ENCODE measurements at places on chromosomes 2 and 18. TPM values are rescaled to one million over a fixed set of nuclear protein-coding genes. Genes with fewer than 3 reads are reported as not detected.

DNA sequence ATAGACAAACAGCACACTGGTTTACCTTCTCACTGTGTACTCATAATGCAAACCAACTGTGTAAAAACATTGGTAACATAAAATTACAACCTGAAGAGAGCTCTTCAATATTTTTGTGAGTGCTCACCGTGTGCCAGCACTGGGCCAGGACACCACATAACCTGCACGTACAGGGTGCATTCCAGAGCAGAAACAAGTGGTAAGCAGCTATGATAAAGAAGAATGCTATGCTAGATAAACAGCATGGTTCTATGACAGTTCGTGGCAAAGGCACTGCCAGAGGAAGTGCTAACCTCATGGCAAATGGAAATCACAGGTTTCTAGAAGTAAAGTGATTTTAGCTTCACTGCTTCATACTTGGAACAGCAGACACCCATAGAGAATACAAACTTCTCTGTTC lies 343.5 kb downstream of the MTX2 start:
- no peak for DNase-seq
- peaks cover 2% of the 10 kb centered on the region for H3K27me3 ChIP-seq
- H3K27ac ChIP-seq = no peak overlapping the region
- no peaks in the 10 kb centered on the region for H3K4me1 ChIP-seq

GRCh38 chr2:223366566-223366965 lies 235.6 kb downstream of the SCG2 start:
- DNase-seq = no peak
- H3K4me1 ChIP-seq = no peaks in the 10 kb centered on the region
- H3K27me3 ChIP-seq = no peaks in the 10 kb centered on the region

GRCh38 chr2:85734942-85735608 lies 18.7 kb upstream of the ATOH8 start:
- H3K27ac ChIP-seq = no peak overlapping the region
- H3K4me3 ChIP-seq = no peak overlapping the region
- no peaks in the 10 kb centered on the region for H3K4me1 ChIP-seq
- H3K27me3 ChIP-seq = peaks cover 22% of the 10 kb centered on the region

- H3K27ac ChIP-seq = no peak overlapping the region
- DNase-seq = no peak
- H3K4me3 ChIP-seq = no peak overlapping the region
These were observed 69.0 kb downstream of the RBM43 start for GRCh38 chr2:151192681-151193080.

DNA sequence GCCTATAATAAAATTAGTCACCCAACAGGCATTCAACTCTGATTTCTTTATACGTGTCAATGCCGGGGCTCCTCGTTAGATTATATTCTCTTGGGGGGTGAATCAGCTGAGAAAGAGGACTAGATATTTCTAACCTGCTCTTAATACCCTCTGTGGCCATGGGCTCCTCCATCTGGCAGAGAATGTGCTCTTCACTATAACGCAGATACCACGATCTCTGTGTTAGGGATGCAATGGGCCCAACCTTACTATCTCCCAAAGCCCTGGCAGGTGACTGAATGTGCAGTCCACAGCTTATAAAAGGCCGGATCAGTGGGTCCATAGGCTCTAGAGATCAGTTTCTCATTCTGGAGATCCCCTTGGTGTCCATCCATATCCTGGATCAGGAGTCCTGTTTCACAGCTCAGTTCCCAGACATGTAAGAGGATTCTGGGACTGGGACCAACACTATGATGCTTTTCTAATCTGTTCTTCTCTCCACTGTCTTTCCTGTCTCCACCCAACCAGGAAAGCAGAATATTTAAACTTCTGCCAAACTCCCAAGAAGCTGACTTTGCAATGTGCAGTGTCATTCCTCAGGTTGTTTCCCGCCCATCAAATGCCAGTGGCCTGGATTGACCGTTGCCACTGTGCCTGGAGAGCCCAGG lies 71.4 kb upstream of the CELF4 start:
- DNase-seq = no peak
- no peaks in the 10 kb centered on the region for H3K36me3 ChIP-seq
- no peak overlapping the region for H3K27ac ChIP-seq

DNA sequence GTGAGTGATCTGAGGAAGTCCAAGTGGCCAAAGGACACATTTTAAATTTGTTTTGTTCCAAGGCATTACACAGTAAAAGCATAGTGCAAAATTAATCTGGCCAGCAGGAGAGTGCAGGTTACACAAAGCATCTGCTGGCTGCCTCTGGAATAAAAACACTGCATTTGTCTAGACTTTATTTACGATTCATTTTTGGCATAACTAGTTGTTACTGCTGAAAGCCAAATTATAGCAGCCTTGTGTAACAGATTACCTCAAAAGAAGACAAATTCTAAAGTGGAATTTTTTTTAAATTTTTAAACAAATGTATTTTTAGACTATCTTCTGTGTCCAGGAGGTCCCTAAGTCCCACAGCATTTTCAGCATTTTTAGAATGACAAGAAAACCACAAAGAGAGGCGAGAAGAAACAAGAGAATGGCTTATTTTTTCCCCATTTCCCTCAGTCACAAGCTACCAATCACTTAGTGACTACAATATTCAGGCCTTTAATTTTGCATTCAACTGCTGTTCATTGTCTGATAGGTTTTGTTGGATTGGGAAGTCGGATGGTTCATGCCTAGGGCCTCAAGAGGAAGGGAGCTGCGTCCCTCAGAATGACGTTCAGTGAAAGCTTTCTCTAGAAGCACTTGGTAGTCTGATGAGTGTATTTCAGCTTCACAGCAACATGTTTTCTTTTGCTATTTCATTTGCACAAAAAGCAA lies 46.0 kb downstream of the TMEFF2 start:
- H3K4me3 ChIP-seq = no peak overlapping the region
- no peak overlapping the region for H3K27ac ChIP-seq
- no peak for DNase-seq
- H3K27me3 ChIP-seq = no peaks in the 10 kb centered on the region
- no peaks in the 10 kb centered on the region for H3K36me3 ChIP-seq
- H3K4me1 ChIP-seq = no peaks in the 10 kb centered on the region

GRCh38 chr2:184767059-184767458 lies 168.7 kb downstream of the ZNF804A start:
- H3K4me1 ChIP-seq = no peaks in the 10 kb centered on the region
- no peak overlapping the region for H3K4me3 ChIP-seq
- H3K27me3 ChIP-seq = no peaks in the 10 kb centered on the region
- H3K27ac ChIP-seq = no peak overlapping the region

GRCh38 chr2:53438100-53438499 lies 329.5 kb upstream of the CHAC2 start:
- H3K27ac ChIP-seq = no peak overlapping the region
- DNase-seq = no peak
- no peak overlapping the region for H3K4me3 ChIP-seq
- H3K27me3 ChIP-seq = no peaks in the 10 kb centered on the region
- no peaks in the 10 kb centered on the region for H3K4me1 ChIP-seq

- H3K27me3 ChIP-seq = no peaks in the 10 kb centered on the region
- no peaks in the 10 kb centered on the region for H3K36me3 ChIP-seq
- H3K27ac ChIP-seq = no peak overlapping the region
- no peak overlapping the region for H3K4me3 ChIP-seq
- no peaks in the 10 kb centered on the region for H3K4me1 ChIP-seq
These were observed 4.4 kb downstream of the TEX44 start for GRCh38 chr2:231597014-231597611.

GRCh38 chr18:34771958-34772357 lies 61.9 kb downstream of the DTNA start:
- H3K4me3 ChIP-seq = no peak overlapping the region
- DNase-seq = no peak
- H3K27ac ChIP-seq = no peak overlapping the region

DNA sequence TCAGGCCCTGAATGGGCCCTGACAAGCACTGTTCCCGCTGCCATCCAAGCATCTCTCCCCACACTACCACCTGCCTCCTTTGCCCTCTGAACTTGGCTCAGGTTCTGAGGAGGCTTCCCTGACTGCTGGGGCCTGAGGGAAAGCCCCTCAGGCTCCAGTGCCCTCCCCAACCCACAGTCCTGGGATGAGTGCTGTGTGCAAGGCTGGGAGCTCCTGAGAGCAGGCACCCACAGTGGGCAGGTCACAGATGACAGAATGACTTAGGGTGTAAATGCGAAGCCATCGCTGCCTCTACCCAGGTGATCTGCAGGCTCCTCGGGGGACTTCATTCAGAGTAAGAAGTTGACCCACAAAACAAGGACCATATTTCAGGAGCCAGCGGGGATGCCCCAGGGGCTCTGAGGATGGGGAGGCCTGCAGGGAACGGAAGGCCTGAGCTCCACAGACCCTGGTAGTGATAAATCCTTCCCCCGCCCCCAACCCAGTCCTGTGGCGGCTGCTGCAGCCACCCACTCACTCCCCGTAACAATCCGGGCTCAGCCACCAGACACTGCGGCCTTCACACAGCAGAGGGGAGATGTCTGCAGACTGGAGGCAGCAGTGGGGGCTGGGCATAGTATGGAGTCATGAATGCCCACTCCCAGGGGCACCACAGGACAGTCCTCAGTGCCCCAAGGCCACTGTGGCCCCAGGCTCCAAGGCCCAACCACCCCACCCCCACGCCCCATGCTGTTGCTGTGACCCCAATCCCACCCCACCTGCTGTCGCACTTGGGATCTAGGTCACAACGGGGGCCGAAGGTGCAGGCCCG lies 8.9 kb downstream of the BIN1 start:
- no peak overlapping the region for H3K27ac ChIP-seq
- peaks cover 83% of the 10 kb centered on the region for H3K4me1 ChIP-seq
- H3K36me3 ChIP-seq = no peaks in the 10 kb centered on the region
- no peaks in the 10 kb centered on the region for H3K27me3 ChIP-seq
- DNase-seq = no peak
- H3K4me3 ChIP-seq = no peak overlapping the region

DNA sequence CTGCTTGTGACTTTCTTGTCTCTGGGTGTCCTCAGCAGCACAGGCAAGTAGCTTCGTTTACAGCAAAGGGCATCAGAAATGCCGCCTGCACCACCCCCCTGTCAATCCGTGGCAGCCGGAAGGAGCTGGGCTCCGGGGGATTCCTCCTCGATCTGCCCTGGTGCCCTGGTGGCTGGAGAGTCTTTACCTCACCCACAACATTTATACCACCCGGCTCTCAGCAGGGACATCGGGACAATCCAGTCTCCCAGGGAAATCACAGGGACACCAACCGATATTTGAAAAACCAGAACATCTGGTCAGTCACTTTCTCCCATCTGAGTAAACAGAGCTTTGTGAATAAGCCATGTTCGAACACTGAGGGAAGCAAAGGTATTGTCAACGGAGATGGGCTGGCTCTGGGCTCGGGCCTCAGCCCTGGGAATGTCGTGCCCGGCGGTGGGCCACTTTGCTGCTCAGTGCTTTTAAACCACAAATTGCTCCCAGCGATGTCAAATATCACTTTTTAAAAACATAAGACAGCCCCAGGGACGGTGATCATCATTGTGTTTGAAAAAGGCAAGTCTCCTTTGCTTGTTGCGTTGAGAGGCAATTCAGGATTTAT lies 210.0 kb upstream of the SALL3 start:
- no peak for DNase-seq
- no peak overlapping the region for H3K4me3 ChIP-seq
- H3K27ac ChIP-seq = no peak overlapping the region
- no peaks in the 10 kb centered on the region for H3K27me3 ChIP-seq

GRCh38 chr2:182509216-182509615 lies 82.4 kb upstream of the PDE1A start:
- no peak overlapping the region for H3K27ac ChIP-seq
- H3K36me3 ChIP-seq = no peaks in the 10 kb centered on the region
- no peak overlapping the region for H3K4me3 ChIP-seq
- H3K27me3 ChIP-seq = no peaks in the 10 kb centered on the region
- H3K4me1 ChIP-seq = no peaks in the 10 kb centered on the region

DNA sequence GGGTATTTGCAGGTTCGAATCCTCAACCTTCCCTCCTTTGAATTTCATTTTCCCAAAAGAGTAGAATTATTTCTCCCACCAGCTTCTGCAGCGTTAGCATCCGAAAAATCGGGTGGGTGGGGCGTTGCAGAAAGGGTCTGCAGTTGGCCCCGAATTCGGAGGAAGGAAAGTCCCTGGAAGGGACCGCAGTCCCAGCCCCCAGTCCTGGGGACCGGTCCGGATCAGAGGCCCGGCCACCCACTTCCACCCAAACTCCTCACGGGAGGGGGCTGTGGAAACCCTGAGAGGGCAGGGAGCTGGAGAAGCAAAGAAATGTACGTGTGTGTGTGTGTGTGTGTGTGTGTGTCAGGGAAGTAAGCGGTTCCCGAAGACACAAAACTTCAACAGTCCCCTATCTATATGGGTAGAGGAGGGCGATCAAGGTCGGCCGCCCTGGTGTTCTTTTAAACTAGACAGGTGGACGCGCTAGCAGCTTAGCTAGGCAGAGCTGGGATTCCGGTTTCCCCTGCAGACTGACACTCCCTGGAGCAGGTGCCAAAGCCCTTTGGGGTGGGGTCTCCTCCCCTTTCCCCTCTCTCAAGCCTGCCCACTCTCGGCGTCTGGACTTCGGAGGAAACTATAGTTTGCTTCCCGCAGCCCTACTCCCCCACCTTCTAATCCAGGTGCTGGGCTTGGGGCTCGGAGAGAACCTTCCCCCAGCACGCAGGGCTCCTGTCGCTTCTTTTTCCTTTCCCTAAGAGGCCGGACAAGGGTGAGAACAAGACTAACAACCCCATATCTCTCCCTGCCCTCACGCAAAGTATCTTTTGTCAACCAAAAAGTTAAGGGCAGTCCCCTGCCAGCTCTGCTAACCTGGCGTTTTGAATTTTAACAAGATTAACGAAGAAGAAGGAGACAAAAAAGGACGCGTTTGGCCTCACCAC lies 4.8 kb upstream of the ONECUT2 start:
- H3K27ac ChIP-seq = no peak overlapping the region
- peaks cover 88% of the 10 kb centered on the region for H3K27me3 ChIP-seq
- no peak for DNase-seq

GRCh38 chr2:53632714-53633113 lies 134.9 kb upstream of the CHAC2 start:
- H3K4me3 ChIP-seq = no peak overlapping the region
- H3K36me3 ChIP-seq = no peaks in the 10 kb centered on the region
- DNase-seq = no peak
- H3K27me3 ChIP-seq = no peaks in the 10 kb centered on the region
- H3K27ac ChIP-seq = no peak overlapping the region

DNA sequence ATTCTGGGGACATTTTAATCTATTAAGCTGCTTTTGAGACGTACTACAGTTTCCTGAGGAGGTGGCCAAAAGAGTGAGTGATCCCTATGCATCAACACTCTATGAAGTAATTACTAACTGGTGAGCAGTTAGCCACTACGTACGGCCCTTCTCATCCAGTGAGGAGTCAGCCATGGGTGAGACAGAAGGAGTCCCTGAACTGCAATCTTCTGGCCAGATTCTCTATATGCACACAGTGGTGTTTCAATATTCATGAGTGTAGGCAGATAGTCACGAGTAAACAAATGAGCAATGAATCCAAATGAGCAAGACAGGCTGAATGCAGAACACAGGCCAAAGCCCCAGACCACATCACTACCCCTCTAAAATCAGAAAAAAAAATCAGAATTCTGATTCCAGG lies 29.8 kb upstream of the TMEM214 start:
- no peak for DNase-seq
- H3K4me3 ChIP-seq = no peak overlapping the region
- H3K4me1 ChIP-seq = peaks cover 3% of the 10 kb centered on the region
- H3K36me3 ChIP-seq = no peaks in the 10 kb centered on the region

GRCh38 chr2:231614559-231615057 lies 21.9 kb downstream of the TEX44 start:
- no peaks in the 10 kb centered on the region for H3K27me3 ChIP-seq
- H3K4me1 ChIP-seq = peaks cover 56% of the 10 kb centered on the region
- H3K36me3 ChIP-seq = no peaks in the 10 kb centered on the region
- H3K4me3 ChIP-seq = peak overlapping the region; percentile 47

EN1 gene
- polyA plus RNA-seq = not detected

KCNE4 gene
- polyA plus RNA-seq = 3.4 TPM

CGREF1 gene
- polyA plus RNA-seq = 11.5 TPM
